ENCODE measurements at places on chromosomes 16 and 17.

DNA sequence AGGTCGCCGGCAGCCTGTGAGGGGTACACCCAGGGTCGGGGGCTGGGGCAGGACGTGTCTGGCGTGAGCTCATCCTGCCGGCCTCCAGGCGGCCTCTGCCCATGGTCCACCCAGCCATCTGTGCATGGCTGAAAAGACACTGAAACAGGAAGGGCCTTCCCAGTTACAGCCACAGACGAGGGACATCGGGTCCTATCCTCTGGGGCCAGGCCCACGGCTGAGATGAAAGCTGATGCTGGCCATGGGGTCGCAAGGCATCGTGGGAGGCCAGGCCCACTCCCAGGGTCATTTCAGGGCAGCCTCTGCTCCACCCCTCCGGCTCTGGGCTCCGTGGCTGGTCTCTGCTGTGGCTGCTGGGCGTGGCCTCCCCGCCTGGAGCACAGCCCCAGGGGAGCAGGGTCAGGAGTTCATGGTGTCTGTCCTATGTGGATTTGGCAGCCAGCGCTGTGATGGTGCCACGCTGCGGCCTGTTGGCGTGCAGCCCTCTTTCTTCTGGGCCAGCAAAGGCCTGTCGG lies 16.6 kb upstream of the ATP6V0C start:
- peak; percentile 61 for DNase-seq

- DNase-seq: no peak
These were observed 26.6 kb upstream of the GINS3 start for GRCh38 chr16:58365623-58366022.

DNA sequence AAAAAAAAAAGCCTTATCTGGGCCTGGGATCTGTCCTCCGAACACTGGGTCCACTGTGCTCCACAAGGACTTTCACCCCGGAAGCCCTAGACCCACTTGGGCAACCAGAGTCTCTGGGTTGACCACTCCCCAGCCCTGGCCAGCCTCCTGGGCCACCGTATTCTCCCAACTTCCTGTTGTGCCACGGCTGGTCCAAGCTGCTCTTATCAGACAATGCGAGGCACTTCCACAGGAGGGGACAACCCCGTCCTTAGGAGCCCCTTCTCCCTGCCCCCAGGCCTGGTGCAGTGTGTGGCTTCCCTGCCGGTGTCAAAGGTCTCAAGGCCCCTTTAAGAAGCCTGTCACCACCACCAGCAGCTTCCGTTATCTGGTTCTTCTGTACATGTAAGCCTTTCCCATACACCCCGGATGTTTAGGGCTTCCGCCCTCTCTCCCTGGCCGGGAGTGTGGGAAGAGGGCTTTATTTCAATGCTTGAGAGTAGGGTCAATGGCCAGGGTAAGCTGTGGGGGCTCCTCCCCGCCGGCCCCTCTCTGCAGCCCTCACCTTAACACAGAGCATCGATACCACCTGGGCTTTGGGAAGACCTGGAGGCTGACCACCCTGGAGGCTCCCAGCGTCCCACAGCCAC lies 313.0 kb downstream of the SEC14L1 start:
- DNase-seq: no peak

DNA sequence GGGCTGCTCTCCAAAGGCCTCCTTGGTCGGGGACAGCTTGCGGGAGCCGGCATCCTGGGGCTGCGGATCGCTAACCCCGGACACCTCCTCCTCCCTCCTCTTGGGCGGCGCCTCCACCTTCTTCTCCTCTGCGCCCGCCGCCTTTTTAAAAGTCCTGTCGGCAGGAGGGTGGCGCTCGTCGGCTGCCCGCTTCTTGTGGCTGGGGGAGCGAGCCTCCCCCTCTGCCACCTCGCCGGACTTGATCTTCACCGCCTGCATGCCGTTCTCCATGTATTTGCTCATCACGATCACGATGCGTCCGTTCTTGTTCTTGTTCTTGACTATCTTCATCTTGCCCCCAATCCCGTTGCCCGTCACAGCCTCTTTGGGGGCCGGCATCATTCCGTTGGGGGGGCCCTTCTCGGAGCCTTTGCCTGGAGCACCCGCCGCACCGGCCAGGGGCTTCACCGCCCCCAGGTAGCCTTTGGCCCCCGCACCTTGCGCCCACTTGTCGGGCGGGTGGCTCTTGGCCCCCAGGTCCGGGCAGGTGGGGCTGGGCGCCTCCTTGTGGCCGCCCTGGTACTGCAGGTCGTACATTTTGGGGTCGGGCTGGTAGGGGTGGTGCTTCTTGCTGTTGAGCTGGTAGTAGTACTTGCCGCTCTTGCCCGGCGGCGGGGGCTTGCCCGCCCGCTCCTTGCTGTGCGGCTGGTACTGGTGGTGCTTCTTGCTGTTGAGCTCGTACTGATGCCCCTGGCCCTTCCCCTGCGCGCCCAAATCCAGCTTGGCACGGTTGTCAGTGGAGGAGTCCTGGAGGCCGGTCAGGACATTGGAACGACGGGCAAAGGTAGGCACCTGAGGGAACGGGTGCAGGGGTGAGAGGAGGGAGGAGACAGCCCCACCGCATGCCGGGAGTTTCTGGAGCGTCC lies 4.4 kb downstream of the CBX4 start:
- no peak for DNase-seq

GRCh38 chr16:84362471-84362941 lies 5.8 kb upstream of the ATP2C2 start:
- DNase-seq: no peak

DNA sequence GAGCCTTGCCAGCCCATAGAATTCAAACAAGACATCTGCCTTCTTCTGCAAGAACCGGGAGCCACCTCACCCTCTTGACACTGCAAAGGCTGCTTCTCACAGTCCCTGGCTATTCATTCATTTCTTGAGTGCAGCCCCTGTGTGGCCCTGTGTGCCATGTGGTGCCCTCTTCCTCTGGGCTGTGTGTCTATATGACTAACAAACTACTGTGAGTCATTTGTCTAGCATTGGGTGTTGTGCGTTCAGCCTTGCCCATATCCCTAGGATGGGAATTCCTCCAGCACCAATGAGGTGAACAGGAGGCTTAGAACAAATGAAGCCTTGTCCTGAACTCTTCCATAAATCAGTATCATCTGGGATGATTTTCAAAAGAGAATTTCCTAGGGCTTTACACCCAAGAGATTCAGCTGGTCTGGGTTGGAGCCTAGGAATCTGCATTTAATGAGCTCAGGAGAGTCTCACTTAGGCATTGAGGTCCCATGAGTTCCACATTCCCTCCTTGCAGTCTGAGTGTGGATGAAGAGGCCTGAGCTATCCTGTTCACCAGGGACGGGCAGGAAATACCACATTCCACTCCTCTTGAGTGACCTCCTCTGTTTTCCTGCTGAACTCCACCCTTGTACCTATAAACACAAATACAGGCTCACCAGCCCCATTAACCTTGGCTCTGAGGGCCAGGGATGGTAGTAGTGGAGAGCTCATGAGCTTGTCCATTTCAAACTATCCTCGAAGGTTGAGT lies 308.7 kb upstream of the N4BP1 start:
- DNase-seq: no peak

DNA sequence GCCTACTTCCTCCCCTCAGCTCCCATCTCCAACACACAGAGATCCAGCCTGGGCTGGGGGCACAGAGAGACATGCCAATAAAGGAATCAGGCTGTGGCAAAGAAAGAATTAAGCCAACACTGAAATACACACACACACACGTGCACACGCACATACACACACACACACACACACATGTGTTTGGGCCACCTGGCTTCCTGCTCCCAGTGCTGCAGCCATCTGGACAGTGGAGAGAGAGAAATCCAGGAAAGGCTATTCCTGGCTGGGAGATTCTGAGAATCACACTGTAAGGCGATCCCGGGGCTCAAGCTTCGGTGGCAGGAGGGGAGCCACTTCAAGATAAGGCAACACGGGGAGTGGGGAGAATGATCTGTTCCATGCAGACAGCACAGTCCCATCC lies 72.4 kb downstream of the NOG start:
- no peak for DNase-seq

GRCh38 chr16:5850632-5851392 lies 753.2 kb upstream of the EEF2KMT start:
- DNase-seq: no peak

GRCh38 chr16:81693041-81693743 lies 85.9 kb upstream of the PLCG2 start:
- DNase-seq: no peak

- DNase-seq: no peak
These were observed 273.0 kb downstream of the GRIN2A start for GRCh38 chr16:9909072-9909825.

DNA sequence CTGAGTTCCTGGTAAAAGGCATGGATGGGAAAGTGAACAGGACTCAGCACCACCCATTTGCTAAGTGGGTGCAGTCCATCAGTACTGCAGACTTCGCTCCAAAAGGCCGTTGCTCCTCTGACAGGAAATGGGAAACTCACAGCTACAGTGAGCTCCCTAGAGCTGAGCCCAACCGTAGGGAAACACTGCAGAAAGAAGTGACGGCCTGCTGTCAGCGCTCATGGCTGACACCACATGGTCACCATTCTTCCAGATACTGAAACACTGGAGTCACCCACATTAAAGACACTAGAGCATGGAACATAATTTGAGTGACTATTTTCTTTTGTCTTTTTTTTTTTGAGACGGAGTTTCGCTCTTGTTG lies 31.9 kb downstream of the UBE2O start:
- no peak for DNase-seq

GRCh38 chr16:27285676-27286196 lies 17.2 kb upstream of the NSMCE1 start:
- no peak for DNase-seq

- no peak for DNase-seq
These were observed 23.6 kb downstream of the BMERB1 start for GRCh38 chr16:15457958-15458357.

GRCh38 chr16:9441012-9441411 lies 349.6 kb downstream of the HAPSTR1 start:
- DNase-seq: no peak

- DNase-seq: no peak
These were observed 93.2 kb upstream of the PIRT start for GRCh38 chr17:10931133-10931532.

- no peak for DNase-seq
These were observed 732.5 kb downstream of the KCNJ2 start for GRCh38 chr17:70901870-70902269.

GRCh38 chr17:82097184-82097918 lies 685 bp downstream of the FASN start:
- DNase-seq: no peak

- DNase-seq: peak; percentile 74
These were observed 218.5 kb upstream of the CIBAR2 start for GRCh38 chr16:85330694-85331188.

DNA sequence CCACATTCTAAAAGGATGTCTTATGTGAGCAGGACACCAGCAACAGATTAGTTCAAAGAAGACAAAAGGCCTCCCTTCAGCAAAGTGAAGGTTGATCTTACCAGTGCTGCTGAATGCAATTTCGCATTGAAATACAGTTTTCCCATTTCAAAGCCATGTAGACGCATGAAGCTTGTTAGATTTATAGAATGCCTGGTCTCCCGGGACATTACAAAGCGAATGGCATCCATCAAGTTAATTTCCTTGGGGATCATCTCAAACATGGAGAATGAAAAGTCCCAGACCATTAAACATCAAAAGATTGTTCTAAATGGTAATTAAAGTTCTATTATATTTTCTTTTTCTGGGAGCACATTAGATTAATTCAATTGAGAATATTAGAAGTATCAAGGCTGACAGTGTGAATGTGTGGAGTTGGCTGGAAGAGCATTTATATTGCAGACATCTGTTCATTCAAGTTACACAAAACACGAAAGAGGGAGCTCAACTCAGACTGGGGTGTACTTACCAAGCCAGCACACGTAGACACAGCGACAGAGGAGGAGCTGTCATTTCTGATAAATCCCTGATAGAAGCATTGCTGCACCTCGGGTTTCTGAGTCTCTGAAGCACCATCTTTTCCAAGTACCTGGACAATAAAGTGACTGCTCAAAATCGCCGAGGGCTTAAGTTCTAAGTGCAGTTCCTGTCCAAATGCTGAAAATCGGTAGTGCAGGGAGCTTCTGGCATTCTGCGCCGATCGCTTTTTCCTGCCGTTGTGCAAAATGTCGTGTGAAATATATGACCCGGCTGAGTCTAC lies 3.8 kb downstream of the ADAMTS18 start:
- DNase-seq: no peak

- DNase-seq: no peak
These were observed 232.1 kb downstream of the PHKB start for GRCh38 chr16:47693226-47693625.

- DNase-seq: no peak
These were observed 14.9 kb downstream of the RCVRN start for GRCh38 chr17:9890124-9890523.

- DNase-seq: no peak
These were observed 389 bp downstream of the DUS1L start for GRCh38 chr17:82065193-82065637.

DNA sequence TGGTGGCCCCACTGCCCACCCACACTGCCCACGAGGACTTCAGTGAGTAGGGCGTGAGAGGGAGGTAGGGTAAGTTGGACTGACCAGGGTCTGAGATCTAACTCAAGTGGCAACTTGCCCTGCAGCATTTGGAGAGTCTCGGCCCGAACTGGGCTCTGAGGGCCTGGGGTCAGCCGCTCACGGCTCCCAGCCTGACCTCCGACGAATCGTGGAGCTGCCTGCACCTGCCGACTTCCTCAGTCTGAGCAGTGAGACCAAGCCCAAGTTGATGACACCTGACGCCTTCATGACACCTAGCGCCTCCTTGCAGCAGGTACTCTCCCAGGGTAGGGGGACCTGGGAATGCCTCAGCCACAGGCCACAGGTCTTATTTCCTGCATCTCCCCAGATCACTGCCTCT lies 5.2 kb upstream of the NRN1L start:
- DNase-seq: no peak

- peak; percentile 85 for DNase-seq
These were observed 804 bp downstream of the TGFB1I1 start for GRCh38 chr16:31472709-31473203.

DNA sequence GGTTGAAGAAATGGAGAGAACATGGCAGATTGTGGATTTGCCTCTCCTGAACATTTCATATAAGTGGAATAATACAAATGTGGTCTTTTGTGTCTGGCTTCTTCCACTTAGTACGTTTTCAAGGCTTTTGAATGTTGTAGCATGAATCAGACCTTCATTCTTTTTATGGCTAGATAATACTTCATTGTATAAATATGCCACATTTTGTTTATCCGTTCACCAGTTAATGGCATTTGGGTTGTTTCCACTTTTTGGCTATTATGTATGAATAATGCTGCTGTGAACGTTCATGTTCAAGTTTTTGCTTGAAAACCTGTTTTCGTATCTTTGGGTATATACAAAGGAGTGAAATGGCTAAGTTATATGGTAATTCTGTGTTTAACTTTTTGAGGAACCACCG lies 130.4 kb downstream of the TANC2 start:
- DNase-seq: no peak

GRCh38 chr17:42422412-42422957 lies 571 bp downstream of the CAVIN1 start:
- no peak for DNase-seq

Measured in NCI-H1092 (cell line).